ENCODE measurements at places on chromosomes 16 and 17. TPM values are rescaled to one million over a fixed set of nuclear protein-coding genes. Genes with fewer than 3 reads are reported as not detected.

Gene TLCD2
- 1.3 TPM for total RNA-seq

Gene COG1
- 20.0 TPM for total RNA-seq

Gene DOC2A
- total RNA-seq, result 3.3 TPM

Gene CRYM
- 1.9 TPM for total RNA-seq

Gene CDH13
- not detected for total RNA-seq

Measured in A549 treated with RU486 at 1 μM for 4 hours (cell line).